ENCODE measurements at places on chromosomes 5 and 9. TPM values are rescaled to one million over a fixed set of nuclear protein-coding genes. Genes with fewer than 3 reads are reported as not detected.

The PRLR gene
- not detected for total RNA-seq

The PKD2L2 gene
- not detected for total RNA-seq

The EGR1 gene
- 7.2 TPM for total RNA-seq

The IFNB1 gene
- total RNA-seq, result not detected

The MZB1 gene
- not detected for total RNA-seq
